Astrocyte (in vitro differentiated cells and primary cell): ENCODE measurements at places on chromosomes 7 and 10. TPM values are rescaled to one million over a fixed set of nuclear protein-coding genes. Genes with fewer than 3 reads are reported as not detected.
A peak's percentile ranks its signal among the peaks of the same experiment; 100 is the strongest.

GRCh38 chr10:121154846-121155245 is 303.7 kb downstream of the WDR11 start:
- H3K36me3 ChIP-seq = no peaks in the 10 kb centered on the region
- no peaks in the 10 kb centered on the region for H3K4me1 ChIP-seq
- peak overlapping the region; percentile 17 for H3K4me3 ChIP-seq
- no peak overlapping the region for H3K27ac ChIP-seq

DNA sequence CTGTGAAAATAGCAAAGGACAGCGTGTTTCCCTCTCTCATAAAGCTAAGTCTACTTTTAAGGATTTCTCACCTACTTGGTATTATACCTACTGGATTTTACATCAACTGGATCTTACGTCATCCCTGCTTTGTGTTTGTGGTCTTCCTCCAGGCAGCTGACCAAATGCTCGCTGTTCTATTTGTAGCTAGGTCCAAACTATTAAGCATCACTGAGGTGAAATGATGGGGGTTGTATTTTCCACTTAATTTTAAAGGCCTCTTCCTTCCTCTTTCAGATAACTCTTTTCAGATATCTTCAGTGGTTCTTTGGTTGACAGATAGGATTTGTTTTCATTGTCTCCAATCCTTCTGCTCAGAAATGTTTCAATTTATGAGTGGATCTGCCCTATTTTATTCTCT is 169.7 kb downstream of the RNLS start:
- no peak for DNase-seq
- H3K36me3 ChIP-seq = no peaks in the 10 kb centered on the region
- no peak overlapping the region for H3K4me3 ChIP-seq
- H3K4me1 ChIP-seq = no peaks in the 10 kb centered on the region
- H3K27ac ChIP-seq = no peak overlapping the region

GRCh38 chr10:7734821-7735220 is 31.7 kb downstream of the ITIH2 start:
- no peaks in the 10 kb centered on the region for H3K4me1 ChIP-seq
- peaks cover 2% of the 10 kb centered on the region for H3K27me3 ChIP-seq
- no peak overlapping the region for H3K4me3 ChIP-seq

- H3K4me3 ChIP-seq = peak overlapping the region; percentile 35
- peak; percentile 13 for DNase-seq
- no peaks in the 10 kb centered on the region for H3K27me3 ChIP-seq
- H3K27ac ChIP-seq = no peak overlapping the region
Measured at GRCh38 chr10:96124230-96125141, 5.6 kb upstream of the ZNF518A start.

The ASB13 gene
- total RNA-seq = 4.7 and 4.8 TPM in 2 replicates

The IGFBP3 gene
- 1,092 and 1,283 TPM in 2 replicates for total RNA-seq
